Activated CD8-positive, alpha-beta T cell treated with anti-CD3 and anti-CD28 coated beads, Interleukin-2, amount 10 ng/mL, durations not matched to agents 7 days and 5 days (primary cell): ENCODE measurements at places on chromosomes 3 and 15.

DNA sequence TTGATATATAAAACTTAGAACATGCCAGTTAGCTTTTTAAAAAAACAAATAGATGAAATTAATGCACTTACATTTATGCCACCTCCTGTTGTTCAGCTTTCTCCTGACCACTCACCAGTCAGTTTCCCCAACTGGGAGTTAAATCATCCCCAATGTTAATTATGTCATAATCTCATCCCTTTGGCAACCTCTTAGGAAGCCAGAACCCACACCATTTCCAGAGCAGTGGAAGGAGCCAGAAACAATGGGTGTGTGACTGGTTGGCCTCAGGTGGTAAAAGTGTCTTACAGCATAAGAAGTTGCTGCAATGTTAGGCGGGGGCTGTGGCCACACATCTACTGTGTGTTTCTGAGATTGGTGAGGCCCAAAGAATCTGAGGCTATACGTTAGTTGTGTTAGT, 46.5 kb upstream of the MITF start:
- DNase-seq: no peak

- H3K36me3 ChIP-seq: no peaks in the 10 kb centered on the region
- H3K27me3 ChIP-seq: peaks cover 12% of the 10 kb centered on the region
- H3K27ac ChIP-seq: no peak overlapping the region
- no peak for DNase-seq
These were observed 21.7 kb upstream of the SFMBT1 start for GRCh38 chr3:53067567-53067966.

- no peak for DNase-seq
- no peaks in the 10 kb centered on the region for H3K27me3 ChIP-seq
- no peak overlapping the region for H3K4me3 ChIP-seq
- H3K36me3 ChIP-seq: peaks cover 24% of the 10 kb centered on the region
These were observed 28.6 kb upstream of the ITPKA start for GRCh38 chr15:41464889-41465580.

- H3K4me3 ChIP-seq: no peak overlapping the region
- peaks cover 15% of the 10 kb centered on the region for H3K4me1 ChIP-seq
- no peaks in the 10 kb centered on the region for H3K27me3 ChIP-seq
- H3K27ac ChIP-seq: no peak overlapping the region
- DNase-seq: no peak
These were observed 134.6 kb downstream of the SLC25A26 start for GRCh38 chr3:66355394-66355793.

GRCh38 chr3:28089527-28089897, 151.9 kb upstream of the CMC1 start:
- H3K27me3 ChIP-seq: no peaks in the 10 kb centered on the region
- H3K4me3 ChIP-seq: no peak overlapping the region
- H3K36me3 ChIP-seq: peaks cover 4% of the 10 kb centered on the region
- DNase-seq: no peak
- H3K4me1 ChIP-seq: no peaks in the 10 kb centered on the region
- no peak overlapping the region for H3K27ac ChIP-seq

GRCh38 chr15:32866454-32867312, 148.9 kb downstream of the GREM1 start:
- no peaks in the 10 kb centered on the region for H3K36me3 ChIP-seq
- no peak overlapping the region for H3K27ac ChIP-seq
- no peak overlapping the region for H3K4me3 ChIP-seq

- H3K27me3 ChIP-seq: no peaks in the 10 kb centered on the region
- H3K36me3 ChIP-seq: no peaks in the 10 kb centered on the region
- H3K27ac ChIP-seq: no peak overlapping the region
These were observed 321.2 kb downstream of the WDR72 start for GRCh38 chr15:53437985-53438841.

DNA sequence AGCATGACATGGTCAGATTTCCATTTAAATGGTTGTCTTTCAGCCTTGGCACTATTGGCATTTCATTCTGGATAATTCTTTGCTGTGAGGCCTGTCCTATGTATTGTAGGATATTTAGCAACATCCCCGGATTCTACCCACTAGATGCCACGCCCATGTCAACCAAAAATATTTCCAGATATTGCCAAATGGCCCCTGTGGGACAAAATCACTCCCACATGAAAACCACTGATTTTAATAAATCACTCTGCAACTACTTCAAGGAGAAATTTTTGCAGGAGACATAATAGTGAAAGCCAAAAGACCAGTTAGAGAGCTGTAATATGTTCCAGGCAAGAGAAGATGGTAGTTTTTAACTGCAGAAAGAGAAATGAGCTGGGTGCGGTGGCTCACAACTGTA, 55.9 kb upstream of the RARB start:
- no peaks in the 10 kb centered on the region for H3K36me3 ChIP-seq
- H3K4me3 ChIP-seq: no peak overlapping the region
- no peaks in the 10 kb centered on the region for H3K4me1 ChIP-seq
- H3K27me3 ChIP-seq: no peaks in the 10 kb centered on the region

DNA sequence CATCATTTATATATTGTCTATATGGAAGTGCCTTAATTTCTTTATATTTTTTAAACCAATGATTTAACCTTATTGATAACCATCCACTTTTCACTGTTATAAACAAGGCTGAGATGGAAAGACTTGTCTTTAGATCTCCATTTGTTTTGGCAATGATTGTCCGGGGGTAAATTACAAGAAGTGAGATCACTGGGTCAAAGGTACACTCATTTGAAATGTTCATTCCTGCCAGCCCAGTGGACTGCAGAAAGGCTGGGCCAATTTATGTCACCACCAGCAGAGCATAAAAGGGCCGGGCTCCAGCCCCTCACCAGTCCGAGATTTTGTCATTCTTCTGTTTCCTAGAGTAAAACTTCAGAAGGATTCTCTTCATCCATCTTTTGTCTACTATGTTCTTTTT, 93.6 kb upstream of the NEO1 start:
- no peaks in the 10 kb centered on the region for H3K36me3 ChIP-seq
- peaks cover 5% of the 10 kb centered on the region for H3K4me1 ChIP-seq
- H3K27ac ChIP-seq: no peak overlapping the region
- H3K27me3 ChIP-seq: peaks cover 7% of the 10 kb centered on the region

- no peak overlapping the region for H3K4me3 ChIP-seq
- H3K27me3 ChIP-seq: peaks cover 9% of the 10 kb centered on the region
- H3K36me3 ChIP-seq: no peaks in the 10 kb centered on the region
- H3K27ac ChIP-seq: no peak overlapping the region
These were observed 23.8 kb downstream of the DLEC1 start for GRCh38 chr3:38062809-38063208.

- H3K36me3 ChIP-seq: no peaks in the 10 kb centered on the region
- no peak for DNase-seq
These were observed 51.9 kb upstream of the PFN2 start for GRCh38 chr3:150022381-150023238.
